ENCODE measurements at places on chromosomes 16 and 17.

DNA sequence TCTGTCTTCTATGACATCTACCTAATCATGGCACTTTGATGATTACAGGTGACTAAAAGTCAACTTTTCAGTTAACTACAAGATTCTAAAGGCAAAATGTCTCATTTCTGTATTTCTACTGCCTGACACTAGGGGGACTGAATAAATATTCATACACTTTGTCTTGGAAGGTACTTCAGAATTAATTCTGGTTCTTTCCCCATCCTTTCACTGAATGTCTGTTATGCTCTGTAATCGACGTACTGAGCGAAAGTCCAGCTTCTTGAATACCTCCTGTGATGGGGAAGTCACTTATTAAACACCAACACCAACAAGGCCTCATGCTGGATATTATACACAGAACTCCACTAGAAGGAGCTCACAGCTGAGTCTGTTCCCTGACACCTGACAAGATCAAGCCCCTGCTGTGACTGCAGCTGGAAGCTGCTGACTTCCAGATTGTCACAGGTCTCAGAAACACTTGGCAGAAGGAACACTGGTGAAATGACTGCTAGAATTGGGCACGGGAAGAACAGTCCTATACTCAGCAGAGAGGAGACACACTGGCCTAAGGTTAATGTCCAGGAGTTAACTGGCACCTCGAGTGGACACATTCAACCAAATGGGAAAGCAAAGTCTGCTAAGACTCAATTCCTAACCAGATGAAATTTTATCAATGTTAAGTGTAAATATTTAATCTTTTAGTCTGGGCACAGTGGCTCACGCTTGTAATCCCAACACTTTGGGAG lies 31.9 kb downstream of the CMC2 start:
- DNase-seq: no peak

- no peak for DNase-seq
Observed at GRCh38 chr16:49526860-49527365, 153.3 kb downstream of the C16orf78 start.

DNA sequence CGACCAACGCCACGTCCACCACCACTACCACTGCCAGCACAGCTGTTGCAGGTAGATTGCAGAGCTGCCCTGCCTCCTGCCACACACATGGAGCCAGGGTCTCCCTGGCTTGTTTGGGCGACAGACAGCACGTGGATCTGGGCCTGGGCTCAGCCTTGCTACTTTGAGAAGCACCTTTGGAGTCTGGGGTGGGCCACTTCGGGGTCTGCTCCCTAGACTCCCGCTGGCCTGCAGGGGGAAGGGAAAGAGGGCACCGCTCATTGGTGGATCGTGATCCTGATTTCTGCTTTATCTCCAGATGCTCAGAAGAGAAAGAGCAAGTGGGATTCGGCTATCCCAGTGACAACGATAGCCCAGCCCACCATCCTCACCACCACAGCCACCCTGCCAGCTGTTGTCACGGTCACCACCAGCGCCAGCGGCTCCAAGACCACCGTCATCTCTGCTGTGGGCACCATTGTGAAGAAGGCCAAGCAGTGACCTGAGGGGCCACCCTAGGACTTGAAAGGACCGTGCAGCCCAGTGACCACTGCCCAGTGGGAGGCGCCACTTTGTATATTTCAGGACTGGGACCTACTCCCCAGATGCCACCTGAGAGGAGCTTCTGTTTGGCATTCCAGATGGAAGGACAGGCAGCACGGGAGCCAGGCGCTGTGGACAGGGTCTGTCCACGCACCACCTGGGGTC lies 15.1 kb upstream of the ITGB4 start:
- DNase-seq: no peak

- no peak for DNase-seq
Observed at GRCh38 chr17:2736956-2737355, 12.5 kb downstream of the CCDC92B start.

DNA sequence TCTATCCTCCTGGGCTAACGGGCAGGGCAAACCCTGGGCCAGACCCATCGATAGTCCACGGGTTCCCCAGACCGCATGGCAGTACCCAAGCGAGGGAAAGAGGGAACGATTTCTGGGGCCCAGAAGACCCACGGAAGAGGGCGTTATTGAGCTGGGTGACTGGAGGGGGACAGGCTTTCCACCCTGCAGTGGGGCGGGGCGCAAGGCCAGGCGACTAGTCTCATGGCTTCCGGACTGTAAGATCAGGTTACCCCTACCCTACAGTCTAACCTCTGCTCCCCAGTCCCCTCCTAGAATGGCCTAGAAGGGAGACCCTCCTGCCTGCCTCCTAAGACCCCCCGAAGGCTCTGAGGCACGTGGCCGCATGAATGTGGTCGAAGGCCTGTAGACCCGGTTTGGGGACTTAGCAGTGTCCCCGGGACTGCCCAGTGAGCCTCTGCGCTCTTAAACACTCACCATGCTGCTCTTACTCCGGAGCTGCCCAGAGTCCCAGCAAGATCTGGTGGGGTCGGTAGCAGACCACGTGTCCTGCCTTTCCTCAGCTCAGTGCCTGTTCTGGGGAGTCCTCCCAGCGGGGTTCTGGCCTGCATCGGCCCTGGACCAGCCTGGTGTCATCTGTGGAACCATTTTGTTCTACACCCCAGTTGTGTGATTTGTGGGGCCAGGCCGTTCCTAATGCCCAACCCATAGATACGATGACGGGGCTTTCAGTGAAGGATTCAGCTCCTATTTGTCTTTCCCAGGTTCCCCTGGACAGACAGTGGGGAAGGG lies 13.2 kb upstream of the AURKB start:
- no peak for DNase-seq

DNA sequence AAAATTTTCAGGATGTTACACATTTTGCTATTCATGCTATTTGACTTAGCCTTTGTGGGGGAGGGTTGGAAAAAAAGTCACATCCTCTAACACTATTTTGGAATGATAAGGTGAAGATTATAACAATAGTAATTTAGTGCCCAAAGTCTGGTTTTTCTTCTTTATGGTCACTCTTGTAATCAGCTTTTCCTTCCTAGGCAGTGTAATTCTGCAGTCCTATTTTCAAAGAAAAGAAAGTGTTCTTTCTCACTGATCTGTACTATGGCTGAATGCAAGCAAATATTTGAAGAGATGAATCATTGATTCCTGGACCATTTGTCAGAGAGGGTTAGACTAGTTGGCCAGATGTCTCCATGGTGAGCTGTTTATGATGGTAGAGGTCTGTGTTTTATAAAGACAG lies 8.4 kb downstream of the RSPRY1 start:
- no peak for DNase-seq

DNA sequence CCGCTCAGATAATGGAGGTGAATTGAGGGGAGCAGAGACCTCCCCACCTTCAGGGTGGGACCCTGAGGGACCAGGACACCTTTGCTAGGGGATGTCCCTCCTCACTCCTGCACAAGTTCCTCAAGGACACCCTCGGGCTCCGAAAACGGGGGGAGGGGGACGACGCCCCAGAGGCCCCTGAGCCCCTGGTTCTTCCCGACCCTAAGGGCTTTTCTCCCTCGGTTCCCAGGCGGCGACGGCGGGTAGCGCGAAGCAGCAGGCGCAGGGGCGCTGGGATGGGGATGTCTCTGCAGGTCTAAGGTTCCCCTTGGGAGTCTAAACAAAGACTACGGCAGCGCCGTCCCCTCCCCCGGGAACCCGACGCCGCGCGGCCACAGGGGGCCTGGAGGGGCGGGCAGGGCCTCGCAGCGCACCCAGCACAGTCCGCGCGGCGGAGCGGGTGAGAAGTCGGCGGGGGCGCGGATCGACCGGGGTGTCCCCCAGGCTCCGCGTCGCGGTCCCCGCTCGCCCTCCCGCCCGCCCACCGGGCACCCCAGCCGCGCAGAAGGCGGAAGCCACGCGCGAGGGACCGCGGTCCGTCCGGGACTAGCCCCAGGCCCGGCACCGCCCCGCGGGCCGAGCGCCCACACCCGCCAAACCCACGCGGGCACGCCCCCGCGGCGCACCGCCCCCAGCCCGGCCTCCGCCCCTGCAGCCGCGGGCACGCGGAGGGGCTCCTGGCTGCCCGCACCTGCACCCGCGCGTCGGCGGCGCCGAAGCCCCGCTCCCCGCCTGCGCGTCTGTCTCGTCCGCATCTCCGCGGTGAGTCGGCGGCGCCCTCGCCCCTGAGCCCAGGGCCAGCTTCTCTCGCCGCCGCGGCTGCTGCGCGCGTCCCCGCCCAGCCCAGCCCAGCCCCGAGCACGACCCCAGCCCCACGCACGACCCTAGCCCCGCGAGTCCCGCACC lies 36.7 kb upstream of the NDRG4 start:
- no peak for DNase-seq

DNA sequence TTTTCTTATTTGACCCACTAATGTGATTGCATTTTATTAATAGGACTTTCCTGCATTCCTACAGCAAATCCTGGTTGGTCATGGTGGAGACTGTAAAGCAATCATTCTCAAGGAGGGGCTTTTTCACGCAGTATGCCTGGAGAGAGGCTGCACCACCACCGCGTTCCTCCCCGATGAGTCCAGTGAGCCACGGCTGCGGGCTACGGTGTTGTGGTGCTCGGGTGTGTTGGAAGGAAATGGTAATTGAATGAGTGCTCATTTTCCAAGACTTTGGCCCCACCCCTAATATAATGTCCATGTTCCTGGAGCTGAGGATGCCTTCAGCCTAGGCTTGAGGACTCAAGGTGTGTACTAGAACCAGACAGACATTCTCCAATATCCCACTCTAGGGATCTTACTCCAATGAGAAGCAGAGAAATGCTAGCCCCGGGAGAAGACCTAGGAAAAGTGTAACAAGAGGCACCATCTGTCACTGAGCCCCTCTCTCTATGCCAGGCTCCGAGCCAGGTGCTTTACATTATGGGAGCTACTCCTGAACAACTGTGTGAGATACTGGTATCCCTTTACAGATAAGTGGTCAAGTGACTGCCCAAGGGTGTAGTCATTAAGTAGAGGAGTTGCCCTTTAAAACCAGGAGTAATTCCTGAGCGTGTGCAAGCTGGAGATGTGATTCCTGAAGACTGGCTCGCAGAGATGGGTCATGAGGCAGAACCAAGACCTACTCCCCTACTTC lies 39.4 kb downstream of the HEATR6 start:
- peak; percentile 4 for DNase-seq

DNA sequence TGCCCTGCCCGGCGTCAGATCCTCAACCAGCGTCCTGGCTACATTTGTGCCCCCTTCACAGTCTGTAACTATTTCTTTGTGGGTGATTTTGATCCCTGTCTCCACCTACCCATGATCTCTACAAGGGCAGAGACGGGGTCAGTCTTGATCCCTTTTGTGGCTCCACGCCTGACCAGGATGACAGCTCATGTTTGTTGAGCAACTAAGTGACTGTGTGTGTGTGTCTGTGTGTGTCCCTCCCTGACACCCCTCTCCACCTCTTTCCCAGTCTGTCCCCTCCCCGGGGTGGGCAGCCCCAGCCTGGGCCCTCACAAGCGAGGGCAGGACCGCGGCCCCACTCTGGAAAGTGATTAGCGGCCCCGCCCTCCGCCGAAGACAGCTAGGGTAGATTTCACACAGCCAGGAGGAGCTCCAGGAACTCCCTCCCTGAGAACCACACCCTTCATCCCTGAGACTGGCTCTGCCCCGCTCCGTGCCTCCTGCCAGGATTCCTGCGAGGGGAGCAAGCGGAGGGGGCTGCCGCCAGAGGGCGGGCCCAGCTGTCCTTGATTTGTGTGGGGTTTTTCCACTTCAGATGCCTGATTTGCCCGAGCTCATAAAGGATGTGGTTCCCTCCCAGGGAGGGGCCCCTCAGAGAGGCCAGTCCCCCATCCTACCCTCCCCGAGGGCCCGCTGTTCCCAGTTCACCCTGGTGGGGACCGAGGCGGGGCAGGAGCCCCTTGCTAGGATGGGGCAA lies 5.3 kb upstream of the HS3ST6 start:
- DNase-seq: no peak

DNA sequence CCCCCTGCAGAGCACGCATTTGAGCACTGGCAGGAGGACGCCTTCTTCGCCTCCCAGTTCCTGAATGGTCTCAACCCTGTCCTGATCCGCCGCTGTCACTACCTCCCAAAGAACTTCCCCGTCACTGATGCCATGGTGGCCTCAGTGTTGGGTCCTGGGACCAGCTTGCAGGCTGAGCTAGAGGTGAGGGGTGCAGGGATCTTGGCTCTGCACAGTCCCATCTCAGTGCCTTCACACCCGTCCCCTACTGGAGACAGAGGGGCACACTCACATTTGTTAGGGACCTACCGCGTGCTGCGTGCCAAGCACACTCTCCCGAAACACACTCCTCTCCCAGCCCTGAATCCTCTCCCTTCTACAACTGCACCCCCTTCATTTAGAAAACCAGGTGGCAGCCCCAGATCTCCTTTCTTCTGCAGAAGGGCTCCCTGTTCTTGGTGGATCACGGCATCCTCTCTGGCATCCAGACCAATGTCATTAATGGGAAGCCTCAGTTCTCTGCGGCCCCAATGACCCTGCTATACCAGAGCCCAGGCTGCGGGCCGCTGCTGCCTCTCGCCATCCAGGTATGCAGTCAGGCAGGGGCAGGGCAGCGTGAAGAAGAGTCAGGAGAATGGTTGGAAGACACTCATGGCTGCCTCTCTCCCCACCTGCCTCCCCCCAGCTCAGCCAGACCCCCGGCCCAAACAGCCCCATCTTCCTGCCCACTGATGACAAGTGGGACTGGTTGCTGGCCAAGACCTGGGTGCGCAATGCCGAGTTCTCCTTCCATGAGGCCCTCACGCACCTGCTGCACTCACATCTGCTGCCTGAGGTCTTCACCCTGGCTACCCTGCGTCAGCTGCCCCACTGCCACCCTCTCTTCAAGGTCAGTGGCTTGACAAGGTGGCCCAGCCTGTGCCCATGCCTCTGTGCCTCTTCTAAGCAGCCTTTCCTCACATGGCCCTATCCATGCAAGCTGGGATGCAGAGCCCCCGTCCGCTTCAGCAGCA lies 6.3 kb downstream of the ALOX15B start:
- DNase-seq: no peak

DNA sequence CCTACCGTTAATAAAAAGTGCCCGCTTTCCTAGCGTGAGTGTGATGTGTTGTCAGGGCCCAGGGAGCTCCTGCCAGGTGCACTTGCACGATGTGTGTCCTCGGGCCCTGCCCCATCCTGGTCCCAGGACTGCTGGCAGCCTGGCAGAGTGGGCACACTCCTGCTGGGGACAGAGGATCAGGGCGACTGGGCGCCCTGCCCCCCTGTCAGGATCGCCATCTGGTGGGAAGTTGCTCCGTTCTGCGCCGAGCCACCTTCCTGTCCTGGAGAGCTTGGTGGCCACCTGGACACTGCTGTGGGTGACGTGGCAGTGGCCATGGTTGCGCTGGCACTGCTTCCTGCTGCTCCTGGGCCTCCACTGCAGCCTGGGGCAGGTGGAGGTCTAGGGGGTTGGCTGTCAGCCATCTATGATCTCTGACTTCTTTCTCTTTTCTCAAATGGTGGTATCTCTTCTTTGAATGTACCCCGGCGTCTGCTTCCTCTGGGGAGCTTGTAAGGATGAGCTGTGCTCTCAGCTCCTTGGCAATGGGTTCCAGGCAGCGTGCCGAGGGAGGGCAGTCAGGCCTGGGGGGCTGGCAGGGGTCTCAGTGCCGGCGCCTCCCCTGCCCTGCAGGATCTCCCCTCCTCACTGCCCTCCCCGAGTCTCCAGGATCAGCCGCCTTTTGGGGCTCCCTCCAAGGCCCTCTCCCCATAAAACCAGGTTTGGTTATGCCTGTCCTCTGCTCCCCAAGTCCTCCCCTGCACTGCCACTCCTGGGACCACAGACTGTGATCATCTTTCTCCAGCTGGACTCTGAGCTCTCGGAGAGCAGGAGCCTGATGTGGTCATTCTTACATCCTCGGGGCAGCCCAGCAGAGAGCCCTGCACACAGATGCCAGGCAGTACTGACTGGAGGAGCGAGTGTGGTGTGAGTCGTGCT lies 76.9 kb downstream of the AMFR start:
- no peak for DNase-seq

- DNase-seq: no peak
Observed at GRCh38 chr17:52157603-52158449, 688 bp downstream of the CA10 start.

GRCh38 chr16:68764862-68765261 lies 27.8 kb downstream of the CDH1 start:
- no peak for DNase-seq
